ENCODE measurements at places on chromosomes 3 and 15.

GRCh38 chr3:142577696-142578328 is 721 bp downstream of the ATR start:
- DNase-seq, result no peak

DNA sequence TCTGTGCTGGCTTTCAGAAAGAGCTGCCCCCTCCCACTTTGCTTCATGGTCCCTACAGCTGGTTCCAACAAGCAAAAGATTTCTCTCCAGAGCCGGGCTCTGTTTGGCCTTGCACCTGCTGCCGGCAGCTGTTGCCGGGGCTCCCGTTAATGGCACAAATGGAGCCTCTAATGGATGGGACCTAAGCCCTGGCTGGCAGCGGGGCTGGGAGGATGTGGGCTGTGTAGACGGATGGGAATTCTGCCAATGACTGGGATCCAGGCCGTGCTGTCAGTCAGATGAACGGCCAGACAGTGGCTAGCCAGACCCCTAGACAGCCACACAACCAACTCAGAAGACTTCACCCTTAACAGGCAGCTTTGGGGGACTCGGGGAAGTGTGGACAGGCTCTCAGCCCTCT is 88.0 kb downstream of the RPLP1 start:
- DNase-seq, result no peak

DNA sequence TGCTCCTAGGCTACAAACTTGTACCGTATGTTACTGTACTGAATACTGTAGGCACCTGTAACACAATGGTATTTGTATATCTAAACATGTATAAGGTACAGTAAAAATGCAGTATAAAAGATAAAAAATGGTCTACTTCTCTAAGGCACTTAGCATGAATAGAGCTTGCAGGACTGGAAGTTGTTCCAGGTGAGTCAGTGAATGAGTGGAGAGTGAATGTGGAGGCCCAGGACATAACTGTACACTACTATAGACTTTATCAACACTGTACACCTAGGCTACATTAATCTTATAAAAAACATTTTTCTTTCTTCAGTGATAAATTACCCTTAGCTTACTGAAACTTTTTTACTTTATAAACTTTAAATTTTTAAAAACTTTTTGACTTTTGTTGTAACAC is 12.5 kb downstream of the TNFAIP8L3 start:
- DNase-seq, result no peak

DNA sequence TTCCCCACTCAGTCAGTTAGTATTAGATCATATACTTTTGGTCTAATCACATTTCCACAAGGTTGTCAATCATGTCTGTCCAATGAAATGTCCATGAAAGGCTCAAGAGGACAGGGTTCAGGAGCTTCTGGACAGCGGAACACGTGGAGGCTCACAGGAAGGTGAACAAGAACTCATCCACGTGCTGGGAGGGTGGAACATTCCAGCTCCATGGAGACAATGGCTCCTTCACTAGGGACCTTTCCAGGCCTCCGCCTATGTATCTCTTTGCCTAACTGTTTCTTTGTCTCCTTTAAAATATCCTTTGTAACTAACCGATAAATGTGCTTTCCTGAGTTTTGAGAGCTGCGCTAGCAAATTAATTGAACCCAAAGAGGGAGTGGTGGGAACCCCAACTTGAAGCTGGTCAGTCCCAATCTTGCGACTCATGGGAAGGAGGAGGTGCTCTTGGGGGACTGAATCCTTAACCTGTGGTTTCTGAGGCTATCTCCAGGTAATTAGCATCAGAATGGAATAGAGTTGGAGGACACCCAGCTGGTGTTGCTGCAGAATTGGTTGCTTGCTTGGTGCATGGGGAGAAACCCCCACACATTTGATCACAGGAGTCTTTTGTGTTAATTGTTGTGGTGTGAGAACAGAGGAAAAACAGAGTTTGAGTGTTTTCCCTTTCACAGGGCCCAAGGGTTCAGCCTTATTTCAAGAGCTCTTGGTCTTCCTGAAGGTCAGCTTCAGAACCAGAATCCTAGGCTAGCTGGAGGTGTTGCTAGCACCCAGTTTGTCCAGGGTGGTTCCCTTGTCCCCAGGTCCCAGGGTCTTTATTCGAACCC is 3.0 kb upstream of the TKT start:
- DNase-seq, result no peak

- no peak for DNase-seq
Measured at GRCh38 chr15:66786222-66786621, 84.2 kb downstream of the SMAD6 start.

- no peak for DNase-seq
Measured at GRCh38 chr15:64634027-64634426, 141.4 kb downstream of the RBPMS2 start.

GRCh38 chr3:189690237-189690636 is 59.0 kb downstream of the TP63 start:
- no peak for DNase-seq

GRCh38 chr3:196454935-196455334 is 22.7 kb upstream of the UBXN7 start:
- no peak for DNase-seq

DNA sequence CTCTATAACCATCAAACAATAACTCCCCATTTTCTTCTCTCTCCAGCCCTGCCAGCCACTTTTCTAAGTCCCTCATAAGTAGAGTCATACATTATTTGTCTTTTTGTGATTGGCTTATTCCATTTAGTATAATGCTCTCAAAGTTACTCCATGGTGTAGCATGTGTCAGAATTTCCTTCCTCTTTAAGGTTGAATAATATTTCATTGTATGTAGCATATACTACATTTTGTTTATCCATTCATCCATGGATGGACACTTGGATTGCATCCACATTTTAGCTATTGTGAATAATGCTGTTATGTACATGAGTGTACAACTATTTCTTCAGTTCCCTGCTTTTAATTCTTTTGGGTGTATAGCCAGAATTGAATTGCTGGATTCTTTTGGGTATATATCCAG is 138.4 kb downstream of the ATG7 start:
- no peak for DNase-seq

- DNase-seq, result no peak
Measured at GRCh38 chr3:52055537-52056351, 627 bp downstream of the DUSP7 start.

DNA sequence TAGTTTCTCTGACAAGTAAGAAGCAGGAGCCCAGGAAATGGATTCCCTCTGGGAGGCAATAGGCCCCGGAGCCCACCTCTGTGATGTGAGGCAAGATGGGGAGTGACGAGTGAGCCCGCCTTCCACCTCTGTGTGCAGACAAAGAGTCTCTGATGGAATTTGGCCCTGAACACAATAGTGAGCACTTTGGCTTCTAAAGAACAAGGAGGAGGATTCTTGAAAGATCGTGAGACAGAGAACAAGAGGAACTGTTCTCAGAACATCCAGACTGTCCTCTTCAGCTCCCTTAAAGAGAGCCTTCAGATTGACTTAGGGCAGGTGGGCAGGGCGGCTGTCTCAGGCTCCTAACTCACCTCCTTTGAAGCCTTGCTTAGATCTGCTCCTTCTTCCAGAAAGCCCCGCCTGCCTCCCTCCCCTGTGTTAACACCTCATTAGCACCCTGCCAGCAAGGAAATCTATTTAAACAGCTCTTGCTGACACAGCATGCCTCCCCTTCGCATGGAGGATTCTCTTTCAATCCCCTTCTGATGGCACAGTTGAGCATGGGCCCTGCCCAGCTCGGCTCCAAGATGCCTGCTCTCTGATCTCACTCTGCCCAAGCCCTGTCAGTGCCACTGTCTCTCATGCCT is 430.3 kb downstream of the NTRK3 start:
- no peak for DNase-seq

DNA sequence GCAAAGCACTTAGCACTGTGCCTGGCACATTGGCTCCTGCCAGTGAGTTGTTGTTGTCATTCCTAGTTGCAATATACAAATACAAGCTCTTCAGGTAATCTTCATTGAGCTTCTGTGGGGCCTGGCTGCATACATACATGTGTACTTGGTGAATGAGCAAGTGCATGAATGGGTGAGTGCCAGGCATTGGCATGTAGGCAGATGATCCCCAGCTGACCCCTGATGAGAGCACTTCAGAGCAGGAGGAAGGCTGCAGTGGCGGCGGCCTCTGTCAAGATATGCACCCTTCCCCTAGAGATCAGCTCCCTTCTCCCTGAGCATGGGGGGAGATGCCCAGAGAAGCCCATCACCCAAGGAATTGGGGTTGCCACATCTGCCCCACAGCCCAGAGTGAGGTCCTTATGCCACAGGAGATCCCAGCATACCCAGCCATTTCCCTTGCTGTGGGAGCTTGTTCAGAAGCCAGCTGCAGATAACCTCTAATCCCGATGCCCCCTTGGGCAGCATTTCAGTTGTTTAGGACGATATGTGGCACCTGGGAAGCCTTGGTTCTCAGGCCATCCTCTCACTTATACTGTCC is 8.8 kb downstream of the CACNA2D3 start:
- DNase-seq, result no peak

DNA sequence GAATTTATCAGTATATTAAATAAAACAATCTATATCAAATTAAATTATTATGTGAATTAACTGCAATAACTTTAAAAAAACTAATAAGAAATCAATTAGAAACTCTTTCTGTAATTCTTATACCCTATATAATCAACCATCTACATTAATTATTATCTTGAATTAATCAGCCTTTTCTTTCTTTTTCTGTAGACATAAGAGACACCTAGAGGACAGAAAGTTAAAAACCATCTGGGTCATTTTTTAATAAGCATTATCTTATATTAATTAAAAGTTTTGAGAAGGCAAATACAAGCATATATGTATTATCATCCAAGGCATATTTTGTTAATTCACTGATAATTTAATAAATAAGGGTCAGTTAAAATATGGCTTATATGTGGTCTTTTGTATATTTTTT is 24.2 kb upstream of the SLC25A26 start:
- no peak for DNase-seq

DNA sequence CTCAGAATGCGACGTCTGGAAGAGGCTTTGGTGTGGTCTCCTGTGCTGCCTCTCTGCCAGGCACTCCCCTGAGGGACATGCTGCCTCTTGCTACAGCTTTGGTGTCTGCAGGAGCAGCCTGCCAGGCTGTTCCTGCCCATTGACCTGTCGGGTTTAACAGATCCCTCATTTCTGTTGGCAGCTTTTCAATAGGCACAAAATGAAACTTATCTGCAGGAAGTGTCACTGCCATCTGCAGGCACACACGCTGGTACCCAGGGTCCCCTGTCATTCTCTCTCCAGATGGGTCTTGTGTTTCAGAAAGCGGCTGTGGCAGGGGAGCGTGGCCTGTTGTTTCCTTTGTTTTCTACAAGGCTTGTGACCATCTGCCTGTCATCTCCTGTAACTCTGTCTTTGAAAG is 328.3 kb upstream of the CHRM5 start:
- no peak for DNase-seq

DNA sequence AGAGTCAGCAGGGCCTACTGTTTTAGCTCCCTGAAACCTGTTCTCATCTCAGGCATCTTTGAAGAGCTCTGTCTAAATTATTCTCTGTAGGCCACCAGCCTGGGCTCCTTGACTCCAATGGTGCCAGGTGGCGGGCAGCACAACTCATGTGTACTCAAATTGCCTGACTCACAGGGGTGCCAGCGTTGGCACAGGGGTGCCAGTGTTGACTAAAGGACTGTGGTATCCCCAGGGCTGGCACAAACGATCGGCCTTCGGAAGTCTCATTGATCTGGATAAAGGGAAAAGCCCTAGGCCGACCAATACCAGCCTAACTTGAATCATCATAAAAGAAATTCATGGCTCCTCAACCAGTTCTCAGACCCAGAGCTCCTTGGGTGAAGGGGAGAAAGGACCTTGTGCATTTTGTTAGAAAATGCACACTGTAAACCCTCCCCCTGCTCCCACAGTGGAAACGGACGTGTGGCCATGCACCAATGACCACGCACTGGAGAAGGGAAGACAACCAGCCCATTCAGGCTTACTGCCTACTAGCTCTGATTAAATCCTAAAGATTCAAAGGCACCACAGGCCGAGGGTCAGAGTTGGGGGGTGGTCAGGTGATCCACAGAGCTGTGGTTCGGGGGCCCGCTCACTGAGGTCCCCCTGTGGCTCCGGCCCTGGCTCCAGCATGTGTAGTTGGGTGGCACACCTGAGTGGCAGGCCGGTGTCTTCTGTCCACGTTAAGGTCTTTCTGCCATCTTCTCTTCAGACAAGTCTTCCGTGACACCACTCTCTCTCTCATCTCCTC is 68.9 kb downstream of the NIPA2 start:
- DNase-seq, result no peak

DNA sequence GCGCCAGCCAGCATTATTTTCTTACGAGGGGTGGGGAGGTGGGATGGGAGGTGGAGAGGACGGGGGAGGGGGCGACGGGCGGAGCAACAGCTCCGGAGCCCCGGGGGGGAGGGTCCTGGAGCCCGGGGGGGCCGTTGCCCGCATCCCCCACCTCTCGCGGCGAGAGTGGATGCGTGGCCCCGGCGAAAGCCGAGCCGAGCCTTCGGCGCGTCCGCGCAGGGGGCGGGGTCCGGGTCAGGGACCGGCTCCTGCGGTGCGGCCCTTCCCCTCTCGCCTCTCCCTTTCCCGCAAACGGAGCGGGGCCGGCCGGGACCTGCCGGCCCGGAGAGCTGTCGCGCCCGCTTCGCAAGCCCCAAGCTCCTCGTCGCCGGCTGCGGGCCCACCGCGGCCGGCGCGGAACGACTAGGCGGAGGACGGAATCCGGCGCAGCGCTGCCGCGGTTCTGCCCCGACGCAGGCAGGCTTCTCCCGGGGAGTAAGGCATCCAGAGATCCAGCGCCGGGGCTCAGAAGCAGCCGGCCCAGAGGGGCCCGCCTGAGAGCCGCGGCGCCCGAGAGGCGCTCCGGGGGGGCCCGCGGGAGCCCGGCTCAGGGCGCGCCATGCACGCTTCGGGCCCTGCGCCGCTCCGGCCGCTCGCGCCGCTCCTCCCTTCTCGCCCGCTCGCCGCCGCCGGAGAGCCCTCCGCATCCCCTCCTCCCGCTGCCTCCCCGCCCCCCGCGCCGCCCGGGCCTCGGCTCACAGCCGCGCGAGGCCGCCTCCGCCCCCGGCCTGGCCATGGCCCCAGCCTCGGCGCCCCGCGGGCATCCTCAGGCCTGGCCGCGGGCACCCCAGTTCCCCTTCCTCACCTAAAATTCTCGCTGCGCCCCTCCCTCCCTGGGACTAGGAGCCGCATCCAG is 459 bp upstream of the ADCY5 start:
- DNase-seq, result no peak

GRCh38 chr3:152539191-152539764 is 270.5 kb downstream of the MBNL1 start:
- no peak for DNase-seq

DNA sequence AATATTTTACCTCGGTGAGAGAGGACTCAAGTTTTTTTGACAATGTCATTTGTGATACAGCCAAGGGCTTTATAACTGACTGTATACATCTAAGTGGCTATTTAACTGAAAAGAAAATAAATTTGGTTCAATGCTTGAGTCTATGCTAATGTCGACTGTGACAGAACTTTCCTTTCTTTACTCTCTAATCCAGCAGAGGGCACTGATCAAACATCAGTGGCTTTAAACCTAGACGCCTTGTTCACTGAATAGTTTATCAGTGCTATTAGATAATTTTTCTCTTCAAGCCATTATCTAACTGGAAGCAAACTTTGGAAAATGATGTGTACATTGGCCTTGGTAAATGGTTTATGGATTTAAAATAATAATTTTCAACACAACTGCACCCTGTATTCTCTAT is 285.1 kb downstream of the CHL1 start:
- no peak for DNase-seq

GRCh38 chr3:39671116-39671515 is 138.3 kb upstream of the MYRIP start:
- no peak for DNase-seq

- no peak for DNase-seq
Measured at GRCh38 chr3:122941228-122942206, 86.0 kb downstream of the SEMA5B start.

- no peak for DNase-seq
Measured at GRCh38 chr3:16289144-16289889, 24.3 kb downstream of the OXNAD1 start.

GRCh38 chr15:34943711-34944110 is 25.8 kb downstream of the AQR start:
- DNase-seq, result no peak
